ENCODE measurements at places on chromosomes 12 and 14.

DNA sequence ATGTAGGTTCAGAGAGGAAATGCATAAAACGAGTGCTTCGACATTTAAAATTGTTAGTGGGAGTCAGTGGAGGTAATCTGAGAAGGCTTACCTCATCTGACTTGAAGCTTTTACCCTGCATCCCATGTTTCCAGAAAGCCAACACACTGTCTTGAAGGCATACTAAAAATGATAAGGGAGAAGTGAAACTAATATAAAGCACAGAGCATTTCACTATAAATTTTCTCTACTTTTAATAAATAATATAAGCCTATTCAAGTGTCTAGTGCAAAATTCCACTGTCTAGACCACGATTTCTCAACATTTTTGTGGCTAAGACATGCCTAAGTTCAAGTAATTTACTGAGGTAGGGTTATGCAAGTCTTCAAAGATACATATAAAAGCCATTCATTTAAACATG, 29.1 kb upstream of the CDKL1 start:
- DNase-seq, result no peak

DNA sequence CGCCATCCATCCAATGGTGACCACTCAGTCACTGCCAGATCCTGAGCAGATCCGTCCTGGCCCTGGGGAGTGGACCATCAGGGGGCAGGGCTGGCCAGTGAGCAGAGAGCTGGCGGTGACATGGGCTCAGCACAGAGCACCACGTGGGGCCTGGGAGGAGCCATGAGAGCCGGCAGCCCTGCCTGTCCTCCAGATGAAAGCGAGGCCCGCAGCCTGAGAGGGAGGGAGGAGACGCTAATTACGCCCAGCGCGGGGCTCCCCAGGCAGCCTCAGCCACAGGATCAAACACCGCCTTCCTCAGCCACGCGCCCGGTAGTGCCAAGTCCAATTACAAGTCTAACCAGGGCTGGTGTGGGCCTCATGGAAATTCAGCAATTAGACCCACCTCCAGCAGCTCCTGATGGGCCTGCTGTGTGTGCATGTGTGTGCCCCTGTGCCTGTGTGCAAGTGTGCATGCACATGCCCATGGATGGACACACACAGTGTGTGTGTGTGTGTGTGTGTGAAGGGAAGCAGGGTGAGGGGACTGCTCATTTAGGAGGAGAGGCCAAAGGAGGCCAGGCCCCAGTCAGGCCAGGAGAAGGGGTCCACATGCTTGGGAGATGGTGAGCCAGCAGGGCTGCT, 68.0 kb downstream of the KIF26A start:
- no peak for DNase-seq

DNA sequence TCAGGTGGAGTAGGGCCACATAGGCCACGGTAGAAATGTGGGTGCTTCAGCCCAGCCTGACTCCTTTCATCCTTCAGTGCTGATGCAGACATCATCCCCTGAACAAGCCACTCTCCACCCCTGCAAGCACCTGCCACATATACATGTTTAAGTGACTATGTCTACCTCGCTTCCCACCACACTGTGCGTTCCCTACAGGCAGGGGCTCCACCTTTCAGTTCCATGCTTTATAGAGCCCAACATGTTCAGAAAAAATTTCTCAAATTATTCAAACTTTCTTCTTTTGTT, 11.6 kb downstream of the SLC7A7 start:
- DNase-seq, result no peak

DNA sequence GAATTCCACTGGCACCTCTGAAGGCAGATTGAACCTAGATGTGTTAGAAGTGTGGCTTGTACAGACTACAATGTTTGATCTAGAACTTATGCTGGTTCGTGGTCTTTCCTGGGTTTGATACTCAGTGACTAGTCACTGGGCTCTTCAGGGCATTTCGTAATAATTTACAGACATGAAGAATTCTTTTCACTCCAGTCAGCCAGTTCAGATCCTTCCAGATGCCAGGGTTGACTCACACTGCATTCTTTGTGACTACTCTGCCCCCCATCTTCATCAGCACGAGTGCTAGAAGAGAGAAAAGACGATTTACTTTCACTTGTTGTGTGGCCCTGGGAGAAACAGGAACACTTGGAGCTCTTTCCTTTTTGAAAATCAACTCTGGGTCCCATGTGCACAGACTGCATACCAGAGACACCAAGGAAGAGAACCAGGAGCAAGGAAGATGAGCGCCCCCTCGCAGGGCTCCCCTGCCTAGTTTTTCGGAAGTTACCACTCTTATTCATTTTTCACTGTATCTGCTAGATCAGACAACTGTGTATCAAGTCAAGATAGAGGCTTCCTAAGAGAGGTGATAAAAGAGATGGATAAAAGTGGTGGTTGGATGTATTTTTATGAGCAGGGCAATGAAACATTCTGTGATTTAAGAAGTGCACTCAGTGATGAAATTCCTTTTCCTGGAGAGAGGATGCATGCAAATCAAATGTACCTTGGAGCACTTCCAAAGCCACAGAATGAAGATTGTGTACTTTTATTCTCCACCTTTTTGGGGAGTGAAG, 33.5 kb upstream of the EVL start:
- no peak for DNase-seq

GRCh38 chr14:29805415-29806123, 122.1 kb downstream of the PRKD1 start:
- no peak for DNase-seq

- no peak for DNase-seq
These were observed 12.6 kb downstream of the MMP17 start for GRCh38 chr12:131840643-131841416.

- DNase-seq, result no peak
These were observed 13.0 kb upstream of the ZNF410 start for GRCh38 chr14:73873660-73874059.

GRCh38 chr12:109678719-109679118, 34.9 kb upstream of the FAM222A start:
- no peak for DNase-seq
